ENCODE measurements at places on chromosomes 7 and 10. TPM values are rescaled to one million over a fixed set of nuclear protein-coding genes. Genes with fewer than 3 reads are reported as not detected.

The C10orf53 gene
- not detected for polyA plus RNA-seq

DNA sequence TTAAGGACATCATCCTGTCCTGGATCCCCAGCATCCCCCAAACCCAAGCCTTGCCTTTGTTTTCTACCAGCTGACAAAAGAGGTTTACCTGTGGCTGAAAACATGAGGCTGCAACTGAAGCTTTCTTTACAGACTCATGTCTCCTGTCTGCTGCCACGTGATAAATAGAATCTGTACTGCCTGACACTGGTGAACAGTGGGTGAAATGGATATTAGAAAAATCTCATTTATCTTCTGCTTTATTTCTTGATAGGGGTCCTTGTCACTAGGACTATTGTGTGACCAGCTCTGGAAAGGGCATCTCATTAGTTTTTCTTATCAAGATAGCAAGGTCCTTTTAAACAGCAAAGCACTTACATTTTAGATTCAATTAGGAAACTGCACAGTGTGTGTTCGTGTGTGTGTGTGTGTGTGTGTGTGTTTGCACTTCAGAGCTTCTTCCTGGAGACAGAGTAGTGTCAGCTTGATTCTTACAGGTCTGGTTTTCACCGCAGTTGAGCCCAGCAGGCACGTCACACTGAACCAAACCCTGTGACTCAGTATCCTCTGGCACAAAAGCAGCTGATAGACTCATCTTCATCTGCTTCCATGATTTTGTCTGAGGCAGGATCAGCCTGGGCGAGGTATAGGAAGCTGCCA is 373.5 kb upstream of the CELF2 start:
- peak; percentile 92 for DNase-seq

- peak; percentile 49 for DNase-seq
Measured at GRCh38 chr10:125034675-125035074, 92.8 kb downstream of the ZRANB1 start.

DNA sequence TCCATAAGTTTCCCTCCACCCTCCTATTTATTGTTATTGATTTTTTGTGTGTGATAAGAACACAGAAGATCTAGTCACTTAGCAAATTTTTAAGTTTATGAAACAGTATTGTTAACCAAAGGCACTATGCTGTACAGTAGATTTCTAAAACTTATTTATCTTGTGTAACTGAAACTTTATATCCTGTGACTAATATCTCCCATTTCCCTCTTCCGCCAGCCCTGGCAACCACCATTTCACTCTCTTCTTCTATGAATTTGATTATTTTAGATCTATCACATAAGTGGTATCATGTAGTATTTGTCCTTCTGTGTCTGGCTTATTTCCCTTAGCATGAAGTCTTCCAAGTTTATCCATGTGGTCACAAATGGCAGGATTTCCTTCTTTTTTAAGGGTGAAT is 144.3 kb upstream of the INHBA start:
- DNase-seq: no peak

DNA sequence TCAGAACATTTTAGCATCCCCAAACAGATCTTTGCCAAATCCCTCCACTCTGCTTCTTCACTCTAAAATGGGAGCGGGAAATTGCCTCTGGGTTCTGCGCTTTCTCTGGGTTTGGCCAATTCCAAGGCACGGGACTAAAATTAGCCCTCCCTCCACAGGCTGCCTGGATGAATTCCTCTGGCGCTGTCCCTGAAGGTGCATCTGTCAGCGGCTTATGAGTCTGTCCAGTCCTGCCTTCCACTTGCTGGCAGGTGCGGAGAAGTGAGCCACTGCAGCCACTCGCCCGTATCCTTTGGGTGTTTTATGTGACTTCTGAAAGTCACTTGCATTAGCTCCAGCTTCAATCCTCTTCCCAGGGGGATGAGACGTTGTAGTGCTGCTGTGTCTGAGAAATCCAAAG is 121.6 kb downstream of the SH2D4B start:
- no peak for DNase-seq

All from GM23248 (cell line).